Stimulated activated CD4-positive, alpha-beta T cell treated with anti-CD3 and anti-CD28 coated beads, Interleukin-4, amount 100 ng/mL, for 4 hours (primary cell): ENCODE measurements at places on chromosomes 3 and 15.

- no peak for DNase-seq
These were observed 55.3 kb downstream of the SNTN start for GRCh38 chr3:63707731-63708130.

DNA sequence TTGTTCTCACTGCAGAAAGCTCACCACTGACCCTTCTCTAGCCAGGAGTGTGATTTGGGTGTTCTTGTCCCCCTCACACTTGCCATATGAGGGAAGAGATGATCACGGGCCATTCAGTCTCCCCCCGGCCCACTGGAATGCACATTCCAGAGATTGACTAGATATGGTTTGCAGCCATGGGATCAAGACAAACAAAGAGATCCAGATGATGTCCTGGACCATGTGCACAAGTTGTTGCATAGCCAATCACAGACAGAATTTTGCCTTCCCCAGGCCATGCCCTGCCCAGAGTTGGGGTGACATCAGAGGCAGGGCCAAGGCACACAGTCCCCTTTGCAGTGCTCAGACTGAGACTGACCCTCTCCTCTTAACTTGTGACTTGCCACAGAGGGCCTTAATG, 14.8 kb downstream of the MUC13 start:
- no peak for DNase-seq

- DNase-seq = no peak
These were observed 665.6 kb upstream of the NECTIN3 start for GRCh38 chr3:110405830-110406585.

GRCh38 chr3:126317029-126317996, 39.9 kb downstream of the KLF15 start:
- DNase-seq = no peak

DNA sequence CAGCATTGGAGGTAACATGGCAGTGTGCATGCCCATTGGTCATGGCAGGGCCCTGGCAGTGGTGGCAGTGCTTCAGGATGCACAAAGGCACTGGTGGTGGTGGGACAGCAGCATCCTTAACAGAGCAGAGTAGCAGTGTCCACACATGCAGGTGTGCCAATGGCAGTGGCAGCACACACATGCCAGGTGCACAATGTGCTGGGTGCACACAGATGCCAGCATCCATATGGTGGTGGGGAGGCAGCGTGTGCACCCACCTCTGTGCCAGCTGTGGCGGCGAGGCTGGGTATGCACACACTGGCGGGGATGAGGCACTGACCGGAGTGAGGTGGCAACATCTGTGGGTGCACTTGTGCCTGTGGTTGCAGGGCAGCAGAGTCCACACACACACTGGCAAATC, 150.6 kb downstream of the SI start:
- no peak for DNase-seq

DNA sequence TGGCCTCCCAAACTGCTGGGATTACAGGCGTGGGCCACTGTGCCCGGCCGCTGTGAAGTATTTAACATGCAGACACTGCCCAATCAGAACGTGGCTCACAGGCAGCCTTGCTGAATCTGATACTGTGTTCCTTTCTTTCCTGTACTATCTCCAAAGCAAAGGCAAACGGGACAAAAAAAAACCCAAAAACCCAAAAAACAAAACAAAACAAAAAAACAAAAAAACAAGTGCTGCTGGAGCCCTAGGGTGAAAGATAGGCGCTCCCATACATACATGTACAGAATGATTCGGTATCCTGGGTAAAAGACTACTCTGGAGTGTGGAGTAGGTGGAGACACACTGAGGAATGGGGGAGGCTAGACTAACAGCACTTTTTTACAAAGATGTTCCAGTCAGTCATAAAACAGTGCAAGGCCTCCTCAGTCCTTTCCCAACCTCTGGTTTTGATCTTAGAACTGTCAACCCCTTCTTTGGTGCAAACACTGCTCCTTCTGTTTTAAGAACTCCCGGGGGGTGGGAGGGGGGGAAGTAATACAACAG, 7.7 kb upstream of the MAP1A start:
- DNase-seq = no peak

- DNase-seq = no peak
These were observed 131.0 kb downstream of the PDZRN3 start for GRCh38 chr3:73493543-73494308.

DNA sequence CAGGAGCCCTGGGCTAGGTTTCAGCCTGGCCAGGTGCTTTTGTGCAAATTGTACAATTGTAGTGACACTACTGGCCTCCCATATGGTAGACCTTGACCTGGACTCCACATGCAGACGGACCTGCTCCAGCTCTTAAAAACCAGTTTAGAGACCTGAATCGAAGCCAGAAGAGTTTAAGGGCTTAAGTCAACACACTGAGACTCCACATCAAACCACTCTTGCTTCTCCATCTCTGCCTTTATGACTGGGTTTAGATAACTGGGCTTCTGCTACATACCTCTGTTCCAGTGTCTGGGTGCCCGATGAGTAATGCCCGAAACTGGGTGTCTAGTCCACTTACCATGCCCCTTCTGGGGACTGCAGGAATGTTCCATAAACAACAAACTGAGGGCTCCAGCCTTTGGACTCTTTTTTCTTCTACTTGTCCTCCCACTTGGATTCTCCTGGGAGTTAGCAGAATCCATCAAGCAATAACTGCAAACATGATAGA, 32.8 kb downstream of the TMEM212 start:
- DNase-seq = no peak

DNA sequence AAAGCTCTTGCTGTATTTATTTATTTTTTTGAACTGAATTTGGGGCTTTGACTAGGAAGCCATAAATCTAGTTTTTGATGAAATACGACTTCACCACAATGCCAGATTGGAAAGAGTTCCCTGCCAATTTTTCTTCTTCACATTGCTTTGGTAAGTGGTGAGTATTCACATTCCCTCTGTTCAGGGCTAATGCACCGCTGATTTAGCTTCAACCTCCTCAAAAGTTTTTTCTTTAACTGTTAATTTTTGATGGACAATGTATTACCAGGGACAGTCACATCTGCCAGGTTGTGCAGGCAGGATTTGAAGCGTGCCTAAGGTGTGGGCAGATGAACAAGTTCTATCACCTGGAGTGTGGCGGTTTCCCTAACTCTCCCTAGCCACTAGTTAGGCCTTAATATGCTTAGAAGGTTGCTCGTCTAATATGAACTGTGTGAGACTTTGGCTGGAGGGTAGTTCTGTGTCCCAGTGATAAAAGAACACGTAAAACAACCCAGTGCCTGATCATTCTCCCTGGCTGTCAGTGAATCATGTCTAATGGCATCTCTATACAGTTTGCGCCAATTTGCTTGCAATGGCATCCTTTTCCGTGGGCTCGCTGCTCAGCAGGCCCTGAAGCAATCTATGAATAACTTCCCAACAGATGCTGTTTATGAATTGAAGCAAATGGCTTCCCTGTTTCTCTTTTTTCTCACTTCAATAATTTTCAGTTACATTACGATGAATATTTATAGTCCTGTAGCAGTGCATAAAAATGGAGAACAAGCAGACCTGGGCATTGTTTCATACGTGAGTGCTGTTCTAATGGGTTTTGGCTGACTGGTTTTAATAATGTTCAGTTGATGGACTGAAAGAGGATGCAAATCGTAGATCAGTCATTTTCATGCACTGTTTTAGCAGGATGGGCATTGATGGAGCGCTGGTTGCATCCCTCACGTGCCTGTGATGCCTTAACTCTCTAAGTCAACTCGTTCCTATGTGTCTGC, 243.2 kb upstream of the SUCLG2 start:
- DNase-seq = no peak

- no peak for DNase-seq
These were observed 49.3 kb upstream of the CA12 start for GRCh38 chr15:63430766-63431451.

DNA sequence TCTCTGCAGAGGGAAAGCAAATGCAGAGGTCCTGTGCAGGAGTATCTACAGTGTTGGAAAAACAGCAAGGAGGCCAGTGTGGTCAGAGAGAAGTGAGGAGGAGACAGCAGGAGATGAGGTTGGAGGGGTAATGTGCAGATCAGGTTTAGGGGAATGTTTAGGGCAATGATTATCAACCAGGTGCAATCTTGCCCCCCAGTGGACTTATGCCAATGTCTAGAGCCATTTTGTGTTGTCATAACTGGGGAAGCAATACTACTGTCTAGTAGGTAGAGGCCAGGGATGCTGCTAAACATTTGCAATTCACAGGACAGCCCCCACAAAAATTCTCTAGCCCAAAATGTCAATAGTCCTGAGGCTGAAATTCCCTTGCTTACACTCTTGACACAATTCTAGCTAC, 13.1 kb downstream of the CCDC191 start:
- no peak for DNase-seq

DNA sequence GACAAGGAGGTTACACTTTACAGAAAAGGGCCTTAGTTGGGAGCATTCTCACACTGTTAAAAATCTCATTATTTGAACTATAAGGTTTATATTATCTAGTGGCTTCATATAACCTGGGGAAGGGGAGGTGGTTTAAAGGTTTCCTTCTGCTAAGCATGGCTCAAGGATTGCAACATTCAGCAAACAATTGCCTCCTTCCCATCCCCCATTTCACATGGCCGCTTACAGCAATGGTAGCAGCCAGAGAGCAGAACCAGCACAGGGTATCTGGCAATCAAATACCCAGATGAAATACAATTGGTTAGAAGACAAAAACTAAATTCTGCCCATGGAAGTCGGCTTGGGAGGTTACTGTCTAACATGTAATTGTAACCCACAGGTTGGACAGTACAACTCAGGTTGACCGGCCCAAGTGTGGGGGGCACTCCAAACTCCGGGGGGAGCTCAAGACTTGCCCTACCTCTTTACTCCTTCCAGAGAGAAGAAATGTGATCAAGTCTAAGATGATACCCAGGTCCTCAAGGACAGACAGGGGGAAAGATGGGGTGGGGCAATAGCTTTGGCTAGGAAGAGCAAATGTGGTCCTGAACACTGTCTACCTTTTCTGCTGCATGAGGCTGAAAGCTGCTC, 15.5 kb downstream of the ETV5 start:
- no peak for DNase-seq

DNA sequence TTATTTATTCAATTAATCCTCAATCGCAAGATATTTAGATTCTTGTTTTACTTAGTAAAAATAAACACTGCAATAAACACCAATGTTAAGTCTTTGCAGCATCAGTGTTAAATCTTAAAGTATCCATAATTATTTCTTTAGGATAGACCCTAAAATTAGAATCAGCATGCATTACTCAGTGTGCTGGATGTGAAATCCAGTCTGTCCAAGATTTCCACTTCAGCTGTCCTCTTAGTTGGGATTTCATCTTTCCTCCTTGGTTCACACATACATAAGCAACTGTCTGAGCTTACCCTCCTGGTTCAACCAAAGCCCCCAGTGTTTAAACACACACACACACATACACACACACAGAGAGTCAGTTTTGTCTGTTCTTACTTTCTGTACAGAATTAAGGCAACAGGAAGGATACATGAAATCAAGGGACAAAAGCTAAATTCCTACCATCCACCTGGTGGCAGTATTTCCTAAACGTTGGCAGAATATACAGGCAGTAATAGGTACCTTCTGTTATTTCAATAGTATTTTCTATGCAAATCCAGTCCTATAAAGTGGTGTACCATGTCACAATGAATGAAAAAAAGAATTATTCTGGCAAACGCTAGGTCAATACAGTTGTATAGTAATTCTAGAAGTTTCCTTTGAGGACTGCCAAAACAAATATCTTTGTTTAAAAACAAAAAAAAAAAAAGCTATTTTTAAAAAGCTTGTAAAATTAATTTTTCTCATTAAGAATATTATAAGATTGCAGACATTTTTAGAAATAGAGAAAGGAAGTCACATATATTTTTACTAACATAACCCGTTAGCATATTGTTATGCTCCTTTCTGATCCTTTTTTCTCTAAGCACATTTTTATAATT, 27.3 kb upstream of the DMXL2 start:
- DNase-seq = peak; percentile 23
